Upper lobe of left lung (tissue), 6 donors: ENCODE measurements at places on chromosomes 7 and 10.

- no peak for DNase-seq
These were observed 96.2 kb downstream of the SGMS1 start for GRCh38 chr10:50527442-50528043.

- DNase-seq: peak; percentile 82
These were observed 3.2 kb downstream of the SLC4A2 start for GRCh38 chr7:151062399-151063211.

DNA sequence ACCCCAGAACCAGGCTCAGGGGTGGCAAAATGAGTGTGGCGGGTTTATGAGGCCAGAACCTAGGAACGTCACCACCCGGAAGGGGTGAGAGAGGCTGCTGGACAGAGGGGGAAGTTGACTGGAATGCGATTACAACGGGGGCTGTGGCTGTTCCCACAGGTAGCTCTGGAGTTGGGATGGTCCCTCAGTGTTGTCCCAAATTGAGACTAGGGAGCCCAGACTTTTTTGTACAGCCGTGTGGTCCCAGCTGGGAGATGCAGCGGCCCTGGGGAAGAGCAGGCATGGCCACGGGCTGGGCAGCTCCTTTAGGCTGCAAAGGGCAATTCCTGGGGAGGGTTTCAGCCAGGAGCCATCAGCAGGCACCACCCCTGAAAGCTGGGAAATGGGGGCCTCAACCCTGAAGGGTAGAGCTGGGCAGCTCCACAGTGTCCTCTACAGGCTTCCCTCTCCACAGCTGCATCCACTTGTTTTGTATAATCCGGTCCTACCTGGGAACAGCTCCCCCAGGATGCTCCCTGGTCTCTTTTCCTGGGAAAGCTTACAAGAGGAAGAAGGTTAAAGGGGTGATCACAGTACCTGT lies 11.0 kb upstream of the GDF10 start:
- DNase-seq: no peak

GRCh38 chr7:30184791-30185487 lies 50.2 kb downstream of the MTURN start:
- peak; percentile 67 for DNase-seq
